ENCODE measurements at places on chromosomes 13 and 19.
A peak's percentile ranks its signal among the peaks of the same experiment; 100 is the strongest.

- peak; percentile 26 for DNase-seq
Measured at GRCh38 chr13:21297447-21297846, 121.0 kb downstream of the MRPL57 start.

DNA sequence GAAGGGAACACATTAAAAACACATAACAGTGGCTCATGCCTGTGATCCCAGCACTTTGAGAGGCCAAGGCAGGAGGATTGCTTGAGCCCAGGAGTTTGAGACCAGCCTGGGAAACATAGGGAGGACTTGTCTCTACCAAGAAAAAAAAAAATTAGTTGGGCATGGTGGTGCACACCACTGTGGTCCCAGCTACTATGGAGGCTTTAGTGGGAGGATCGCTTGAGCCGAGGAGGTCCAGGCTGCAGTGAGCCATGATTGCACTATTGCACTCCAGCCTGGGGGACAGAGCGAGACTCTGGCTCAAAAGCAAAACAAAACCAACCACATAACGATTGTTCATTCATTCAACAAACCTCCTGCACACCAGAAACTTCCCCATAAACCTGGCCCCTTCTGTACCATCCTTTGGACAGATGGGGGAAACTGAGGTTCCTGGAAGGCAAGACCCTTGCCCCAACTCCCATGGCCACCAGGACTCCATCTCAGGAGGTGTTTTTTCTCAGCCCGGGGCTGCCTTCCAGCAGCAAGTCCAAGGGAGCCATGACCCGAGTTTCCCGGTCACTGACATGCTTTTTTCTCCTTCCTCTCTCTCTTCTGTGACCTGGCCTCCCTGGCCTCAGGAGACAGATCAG is 4.3 kb downstream of the FOSB start:
- no peak for DNase-seq

- no peak for DNase-seq
Measured at GRCh38 chr13:42981317-42981716, 10.7 kb downstream of the EPSTI1 start.

- DNase-seq = peak; percentile 6
Measured at GRCh38 chr13:106533943-106534638, 1.4 kb downstream of the EFNB2 start.

DNA sequence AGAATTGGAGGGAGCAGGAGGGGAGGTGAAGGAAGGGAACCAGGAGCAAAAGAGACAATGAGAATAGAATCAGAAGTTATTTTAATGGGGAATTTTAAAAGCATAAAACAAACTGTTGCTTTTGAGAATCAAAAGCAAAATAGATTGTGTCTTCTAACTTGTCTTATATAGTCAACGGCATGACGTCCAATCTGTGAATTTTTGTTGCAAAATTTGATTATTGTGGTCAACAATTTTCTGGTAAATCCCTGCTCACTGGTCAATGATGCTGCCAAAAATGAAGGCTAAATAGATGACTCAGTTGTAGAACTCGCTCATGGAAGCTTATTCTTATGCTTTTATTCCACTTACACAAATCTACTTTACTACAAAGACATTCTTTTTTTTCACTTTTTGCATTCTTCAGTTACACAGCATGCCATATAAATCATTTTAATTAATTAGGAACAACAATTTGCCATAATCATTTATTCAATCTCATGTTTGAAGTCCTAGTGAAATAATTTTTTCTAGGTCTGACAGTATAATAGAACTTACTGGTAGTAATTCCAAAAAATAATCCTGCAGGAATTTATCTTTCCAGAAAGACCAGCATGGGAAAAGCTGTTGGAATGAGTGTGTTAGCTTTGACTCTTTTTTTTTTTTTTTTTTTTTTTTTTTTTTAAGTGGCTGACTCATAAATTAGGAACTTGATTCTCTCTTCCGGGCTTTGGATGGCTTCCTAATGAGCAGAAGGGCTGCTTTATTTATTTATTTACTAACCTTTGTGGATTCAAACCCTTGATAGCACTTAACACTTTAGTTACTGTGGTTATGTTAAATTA is 256.9 kb downstream of the SPRY2 start:
- peak; percentile 17 for DNase-seq

All from suppressor macrophage treated with lipopolysaccharide for 4 hours (primary cell).